ENCODE measurements at places on chromosomes 13 and 19.

GRCh38 chr19:14674764-14675163, at the start of gene ADGRE3:
Gene ADGRE3 (minus strand): TSS chr19:14674844. CDS start chr19:14674770, 74 bp downstream.
- DNase-seq, result no peak

DNA sequence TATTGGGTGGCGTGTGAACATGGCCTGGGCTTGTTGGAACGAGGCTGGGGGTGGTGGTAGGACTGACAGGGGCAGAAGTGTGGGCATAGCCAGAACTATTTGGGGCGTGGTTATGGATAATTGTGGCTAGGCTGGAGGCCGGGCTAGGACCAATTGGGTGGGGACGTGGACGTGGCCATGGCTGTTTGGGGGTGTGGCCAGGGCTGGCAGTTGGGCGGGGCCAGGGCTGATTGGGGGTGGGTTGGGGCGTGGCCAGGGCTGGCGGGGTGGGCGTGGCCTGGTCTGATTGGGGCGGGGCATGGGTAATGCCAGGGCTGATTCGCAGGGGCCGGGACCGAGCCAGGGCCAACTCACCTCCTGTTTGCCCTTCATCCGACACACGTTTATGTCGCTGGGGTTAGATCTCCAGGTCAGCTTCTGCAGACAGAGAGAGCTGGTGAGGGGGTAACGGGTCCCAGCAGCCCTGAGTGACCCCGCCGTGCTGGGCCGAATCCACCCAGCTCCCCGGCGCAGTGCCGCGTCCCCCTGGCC, 2.8 kb downstream of the SEMA6B start:
- peak; percentile 96 for DNase-seq

- DNase-seq, result no peak
Measured at GRCh38 chr13:42539670-42540069, 34.3 kb upstream of the TNFSF11 start.

DNA sequence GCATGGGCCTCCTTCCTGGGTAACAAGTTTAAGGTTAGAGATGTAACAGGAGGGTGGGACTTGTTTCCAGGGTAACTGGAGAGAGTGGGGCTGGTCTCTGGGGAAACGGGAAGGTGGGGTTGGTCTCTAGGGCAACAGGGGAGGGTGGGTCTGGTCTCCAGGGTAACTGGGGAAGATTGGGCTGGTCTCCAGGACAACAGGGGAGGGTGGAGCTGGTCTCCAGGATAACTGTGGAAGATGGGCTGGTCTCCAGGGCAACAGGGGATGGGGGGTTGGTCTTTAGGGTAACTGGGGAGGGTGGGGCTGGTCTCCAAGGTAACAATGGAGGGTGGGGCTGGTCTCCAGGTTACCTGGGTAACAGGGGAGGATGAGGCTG, 36.5 kb downstream of the SPTBN4 start:
- DNase-seq, result peak; percentile 54

DNA sequence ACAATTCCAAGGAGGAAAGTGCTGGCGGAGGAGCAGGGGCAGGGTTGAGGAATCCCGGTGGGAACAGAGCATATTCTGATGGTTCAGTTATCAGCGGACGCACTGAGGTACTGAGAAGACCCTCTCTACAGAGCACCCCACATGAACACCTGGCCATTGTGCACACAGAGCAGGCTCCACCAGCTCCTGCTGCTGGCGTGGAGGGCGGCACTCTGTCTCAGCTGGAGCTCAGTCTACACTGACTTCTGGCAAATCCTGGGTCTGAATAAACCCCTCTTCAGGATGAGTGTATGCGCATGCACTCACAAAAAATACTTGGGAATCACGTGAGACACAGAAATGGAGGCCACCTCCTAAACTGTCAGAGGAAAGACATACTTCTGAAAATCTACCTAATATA, 114.4 kb upstream of the IRS2 start:
- no peak for DNase-seq

DNA sequence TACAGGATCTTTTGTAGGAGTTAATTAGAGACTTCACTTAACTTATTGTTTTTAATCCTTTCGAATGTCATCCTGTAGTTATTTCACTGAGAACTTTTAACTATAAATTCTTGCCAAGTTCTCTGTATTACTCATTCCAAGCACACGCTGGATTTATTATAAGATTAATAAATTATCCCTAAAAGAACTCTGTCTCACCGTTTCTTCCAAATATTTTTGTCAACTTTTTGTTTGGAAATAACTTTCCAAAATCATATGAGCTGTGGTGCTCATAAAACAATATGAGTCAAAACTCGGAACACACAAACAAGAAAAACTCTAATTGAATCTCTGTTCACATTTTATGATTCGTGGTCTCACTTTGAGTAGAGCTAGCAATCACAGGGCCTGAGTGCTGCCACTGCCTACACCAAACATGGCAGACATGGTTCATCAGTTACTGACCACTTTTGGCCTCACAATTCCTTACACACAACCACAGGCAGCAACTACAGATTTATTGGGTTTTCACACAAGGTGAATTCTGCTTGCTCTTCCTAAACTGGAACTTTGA, 412.0 kb downstream of the FGF14 start:
- DNase-seq, result no peak

- DNase-seq, result peak; percentile 65
Measured at GRCh38 chr19:5503598-5503997, 48.4 kb downstream of the ZNRF4 start.

DNA sequence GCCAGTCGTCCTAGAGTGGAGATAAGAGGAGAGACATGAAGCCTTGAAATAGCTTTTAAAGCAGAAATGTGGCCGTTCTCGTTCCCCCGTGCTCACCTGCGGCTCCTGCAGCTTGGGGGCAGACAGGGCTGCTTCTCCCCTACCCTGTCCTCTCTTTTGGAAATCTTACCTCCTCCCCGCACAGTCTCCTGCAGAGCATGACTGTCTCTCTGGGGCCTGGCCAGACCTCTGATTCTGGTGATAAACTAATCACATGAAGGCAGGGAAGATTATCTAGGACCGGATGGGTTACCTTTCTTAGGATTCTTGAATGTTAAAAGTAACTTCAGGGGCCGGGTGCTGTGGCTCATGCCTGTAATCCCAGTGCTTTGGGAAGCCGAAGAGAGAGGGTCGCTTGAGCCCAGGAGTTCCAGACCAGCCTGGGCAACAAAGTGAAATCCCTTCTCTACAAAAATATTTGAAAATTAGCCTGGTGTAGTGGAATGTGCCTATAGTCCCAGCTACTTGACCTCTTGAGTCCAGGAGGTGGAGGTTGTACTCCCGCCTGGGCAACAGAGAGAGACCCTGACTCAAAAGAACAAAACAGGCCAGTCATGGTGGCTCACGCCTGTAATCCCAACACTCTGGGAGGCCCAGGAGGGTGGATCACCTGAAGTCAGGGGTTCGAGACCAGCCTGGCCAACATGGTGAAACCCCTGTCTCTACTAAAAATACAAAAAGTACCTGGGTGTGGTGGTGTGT, 8.1 kb downstream of the CEBPA start:
- DNase-seq, result no peak

- DNase-seq, result peak; percentile 72
Measured at GRCh38 chr19:35029737-35030256, 473 bp upstream of the SCN1B start.

- DNase-seq, result no peak
Measured at GRCh38 chr13:39159846-39160370, 121.7 kb downstream of the NHLRC3 start.

- DNase-seq, result no peak
Measured at GRCh38 chr19:4023600-4024398, 16.3 kb downstream of the PIAS4 start.

DNA sequence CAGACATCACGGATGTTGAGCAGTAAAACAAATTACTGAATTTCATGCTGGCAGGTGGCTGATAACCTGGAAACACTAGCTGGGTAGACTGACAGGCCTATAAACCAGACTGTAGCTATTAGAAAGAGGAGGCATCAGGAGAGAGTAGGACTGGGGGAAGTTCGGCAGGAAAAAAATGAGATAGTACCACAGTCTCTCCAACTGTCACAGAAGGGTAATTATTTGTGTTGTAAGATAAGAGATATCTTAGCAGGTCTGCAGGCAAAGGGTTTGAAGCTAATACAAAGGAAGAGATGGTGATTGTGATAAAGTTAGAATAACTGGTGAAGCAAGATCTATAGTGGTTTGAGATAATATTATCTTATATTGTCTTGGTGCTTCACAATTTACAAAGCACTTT, 41.7 kb downstream of the MIPEP start:
- no peak for DNase-seq

- DNase-seq, result no peak
Measured at GRCh38 chr13:52847322-52847681, 1.1 kb downstream of the PCDH8 start.

DNA sequence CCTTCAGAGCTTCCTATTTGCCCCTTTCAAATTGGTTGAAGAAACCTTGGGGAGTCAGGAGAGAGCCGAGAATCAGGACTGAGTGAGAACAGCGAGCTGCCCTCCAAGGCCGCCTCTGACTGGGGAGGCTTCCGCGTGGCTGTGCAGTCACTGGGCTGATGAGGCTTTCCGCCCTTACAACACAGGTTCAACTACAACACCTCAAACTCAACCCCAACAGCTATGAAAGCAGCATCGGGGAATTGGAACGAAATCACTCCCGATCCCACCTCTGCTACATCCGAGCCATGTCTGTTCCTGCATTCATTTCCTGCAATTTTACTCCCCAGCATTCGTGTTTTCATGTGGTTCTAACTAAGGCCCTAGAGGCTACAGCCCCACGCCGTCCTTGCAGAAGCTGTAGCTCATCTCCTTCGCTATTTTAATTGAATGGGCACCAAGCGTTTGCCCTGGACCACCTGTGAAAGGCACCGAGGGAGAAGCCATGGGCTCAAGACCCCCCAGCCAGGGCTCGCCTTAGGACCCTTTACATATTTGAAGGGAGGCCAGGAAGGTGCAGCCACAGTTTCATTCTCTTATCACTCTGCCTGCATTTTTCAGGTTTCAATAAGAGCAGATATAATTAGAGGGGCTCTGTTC, 12.3 kb upstream of the RASA3 start:
- no peak for DNase-seq

DNA sequence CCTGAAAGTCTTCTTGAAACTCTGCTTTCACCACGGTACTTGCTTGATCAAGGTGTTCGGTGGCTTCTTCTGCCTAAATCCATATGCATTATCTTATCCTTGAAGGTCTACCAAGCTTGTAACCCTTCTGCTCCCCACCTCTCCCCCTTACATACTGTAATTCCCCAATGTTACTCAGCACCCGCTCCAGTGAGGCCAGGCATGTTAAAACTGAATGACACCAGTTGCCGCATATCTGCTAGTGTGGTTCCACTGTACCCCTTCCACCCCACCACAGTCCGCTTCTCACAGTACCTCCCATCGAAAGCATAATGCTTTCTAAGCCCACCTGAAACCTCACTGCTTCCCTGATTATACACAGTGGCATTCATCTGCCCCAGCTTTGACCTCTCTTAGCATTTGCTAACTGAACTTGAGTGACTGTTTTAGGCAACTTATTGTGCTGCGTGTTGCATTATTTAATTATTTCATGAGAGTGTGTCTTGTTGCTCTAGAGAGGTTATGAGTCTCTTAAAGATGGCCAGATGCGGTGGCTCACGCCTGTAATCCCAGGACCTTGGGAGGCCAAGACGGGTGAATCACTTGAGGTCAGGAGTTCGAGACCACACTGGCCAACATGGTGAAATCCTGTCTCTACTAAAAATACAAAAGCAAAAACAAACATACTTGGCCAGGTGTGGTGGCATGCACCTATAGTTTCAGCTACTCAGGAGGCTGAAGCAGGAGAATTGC, 87.6 kb upstream of the MBNL2 start:
- no peak for DNase-seq

DNA sequence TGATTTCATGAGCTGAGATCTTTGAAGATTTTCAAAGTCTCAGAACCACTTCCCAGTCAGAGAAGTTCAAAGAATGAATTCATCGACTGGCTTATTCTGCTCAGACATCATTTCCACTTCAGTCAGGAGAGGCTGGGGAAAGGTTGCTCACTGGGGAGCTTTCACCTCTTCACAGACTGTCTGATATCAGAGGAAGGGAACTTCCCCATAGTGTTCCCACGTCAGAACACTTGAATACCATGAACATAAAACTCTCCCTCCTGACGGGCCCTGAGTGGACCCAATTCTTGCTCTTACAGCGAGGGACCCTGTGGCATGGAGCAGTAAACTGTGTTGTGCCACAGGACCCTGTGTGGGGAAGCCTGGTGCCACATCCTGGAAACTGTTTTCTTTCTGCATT, 492.6 kb downstream of the COG6 start:
- DNase-seq, result no peak

GRCh38 chr13:99311137-99311536, 3.9 kb upstream of the GPR183 start:
- no peak for DNase-seq

DNA sequence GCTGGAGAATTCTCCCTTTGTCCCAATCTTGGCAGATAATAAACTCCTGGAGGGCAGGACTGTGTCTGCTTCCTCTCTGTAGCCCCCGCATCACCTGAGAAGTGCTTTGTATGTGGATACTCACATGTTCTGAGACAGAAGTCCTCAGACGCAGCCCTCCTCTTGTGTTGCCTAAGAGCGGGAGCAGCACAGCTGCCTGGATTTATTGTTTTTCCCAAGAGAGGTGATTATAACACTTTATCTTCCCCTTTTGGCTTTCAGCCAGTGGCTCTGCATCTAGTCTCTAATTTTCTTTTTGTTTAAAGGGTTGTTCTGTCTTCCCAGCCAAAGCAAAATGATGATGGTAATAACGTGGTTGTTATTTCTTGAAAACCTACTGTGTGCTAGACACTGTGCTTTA, 36.1 kb downstream of the OLFM4 start:
- DNase-seq, result no peak

GRCh38 chr13:99227909-99228688, 27.4 kb downstream of the UBAC2 start:
- DNase-seq, result no peak

GRCh38 chr19:49639401-49640112, 386 bp downstream of the RRAS start:
- peak; percentile 65 for DNase-seq

DNA sequence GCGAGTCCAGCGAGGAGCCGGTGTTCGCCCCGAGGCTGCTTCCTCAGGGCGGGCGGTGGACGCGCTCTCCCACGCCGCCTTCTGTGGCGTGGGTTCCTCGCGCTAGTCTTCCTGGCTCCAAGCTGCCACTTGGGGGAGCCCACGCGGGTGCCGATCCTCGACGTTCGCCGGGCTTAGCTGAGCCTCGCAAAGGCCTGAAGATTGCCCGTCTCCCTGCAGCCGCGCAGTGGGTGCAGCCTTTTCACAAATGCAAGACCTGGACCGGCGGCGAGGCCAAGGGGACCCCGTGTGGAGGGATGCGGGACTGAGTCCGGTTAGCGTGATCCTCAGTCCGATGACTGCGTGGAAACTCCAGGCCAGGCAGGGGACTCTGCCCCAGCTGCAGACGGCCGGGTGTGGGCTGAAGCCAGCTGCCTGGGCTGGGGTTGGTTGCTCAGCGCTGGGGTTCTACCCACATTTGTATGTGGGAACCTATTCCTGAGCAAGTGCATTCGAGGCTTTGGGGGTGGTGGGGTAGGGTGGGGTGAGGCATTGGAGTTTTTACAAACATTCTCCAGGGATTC, 16.6 kb upstream of the LRP3 start:
- peak; percentile 79 for DNase-seq

- no peak for DNase-seq
Measured at GRCh38 chr19:9941231-9941630, 4.9 kb upstream of the OLFM2 start.

Measured in endodermal cell (in vitro differentiated cells).